Upper lobe of left lung (tissue), 6 donors: ENCODE measurements at places on chromosomes 2 and 18. TPM values are rescaled to one million over a fixed set of nuclear protein-coding genes. Genes with fewer than 3 reads are reported as not detected.

The ARHGAP25 gene
- total RNA-seq = 34.6 TPM

DNA sequence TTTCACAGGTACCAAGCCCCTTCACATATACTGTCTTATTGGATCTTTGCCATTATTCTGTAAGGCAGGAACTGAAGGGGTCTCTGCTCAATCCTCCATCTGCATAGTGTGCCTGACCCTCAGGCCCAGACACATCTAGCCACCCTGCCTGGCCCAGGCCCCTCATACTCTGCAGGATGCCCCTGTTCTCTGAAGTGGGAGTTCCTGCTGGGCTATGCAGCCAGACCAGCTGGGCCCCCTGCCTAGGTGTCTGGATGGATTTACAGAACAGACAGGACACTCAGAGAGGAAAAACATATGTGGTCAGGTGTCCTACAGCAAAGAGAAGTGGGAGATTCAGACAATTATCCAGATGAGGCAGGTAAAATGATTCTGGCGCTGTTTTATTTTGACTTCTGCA, 42.0 kb downstream of the SLC4A5 start:
- no peak for DNase-seq

DNA sequence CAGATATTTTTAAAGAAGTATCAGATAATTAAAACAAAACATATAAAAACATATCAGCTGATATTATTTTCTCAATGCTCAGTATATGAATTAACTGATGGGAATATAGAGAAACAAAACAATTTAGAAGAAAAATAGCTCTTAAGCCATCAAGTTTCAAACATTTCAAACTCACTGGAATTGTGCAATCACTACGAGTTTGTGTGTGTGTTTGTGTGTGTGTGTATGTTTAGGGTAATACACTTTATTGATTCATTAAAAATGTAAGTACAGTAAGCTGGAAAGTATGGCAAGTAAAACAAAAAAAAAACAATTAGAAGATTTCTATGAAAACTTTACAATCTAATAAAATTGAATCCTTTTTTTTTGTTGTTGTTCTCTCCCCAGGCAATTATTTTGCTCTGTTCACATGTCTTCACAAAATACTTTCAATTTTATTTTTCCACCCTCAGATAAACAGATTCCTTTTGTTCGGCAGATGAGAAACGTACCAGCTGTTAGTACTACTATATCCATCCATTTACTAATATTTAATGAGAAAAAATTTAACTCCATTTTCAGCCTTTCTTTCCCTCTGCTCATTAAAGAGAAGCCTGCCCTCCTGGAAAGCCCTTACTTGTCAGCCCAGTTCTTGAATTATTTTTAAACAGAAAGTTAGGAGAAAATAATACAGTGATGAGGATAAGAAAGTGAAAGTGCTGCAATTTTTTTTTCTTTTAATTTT, 87.6 kb downstream of the SLC8A1 start:
- no peak for DNase-seq

GRCh38 chr18:48639772-48640432, 101.1 kb downstream of the CTIF start:
- no peak for DNase-seq

DNA sequence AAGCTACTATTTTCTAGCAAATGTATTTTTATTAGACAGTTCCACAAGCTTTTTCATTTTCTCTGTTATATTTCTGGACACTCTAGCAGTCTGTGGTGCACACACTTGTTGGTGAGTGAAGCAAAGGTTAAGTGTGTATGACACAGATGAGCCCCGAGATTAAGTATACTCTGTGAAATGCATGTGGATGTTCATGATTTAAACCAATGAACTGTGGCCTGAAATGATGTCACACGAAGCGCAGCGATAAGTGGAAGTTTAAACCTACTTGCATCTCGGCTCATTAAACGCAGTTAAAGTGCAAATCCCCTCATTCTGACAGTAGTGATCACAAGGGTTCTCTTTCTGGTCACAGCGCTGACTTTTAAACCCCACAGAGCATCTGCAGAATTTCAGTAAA, 1488.8 kb upstream of the NXPH2 start:
- no peak for DNase-seq
